ENCODE measurements at places on chromosomes 7 and 10.

DNA sequence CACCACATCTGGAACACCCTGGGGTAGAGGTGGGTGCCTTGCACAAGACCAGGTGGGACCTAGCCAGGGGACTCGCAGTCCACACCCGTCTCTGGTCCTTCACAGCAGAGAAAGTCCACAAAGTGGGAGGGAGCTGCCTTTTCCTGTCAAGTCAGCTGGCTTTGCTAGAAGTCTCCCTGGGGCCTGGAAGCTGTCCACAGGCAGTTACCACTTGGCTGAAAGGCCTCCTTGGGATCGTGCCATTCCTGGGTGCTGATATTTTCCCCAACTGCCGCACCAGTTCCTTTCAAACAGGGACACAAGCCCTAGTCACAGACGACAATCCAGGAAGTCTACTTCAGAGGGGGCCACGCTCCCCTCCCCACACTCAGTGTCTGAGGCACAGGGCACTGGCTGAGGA lies 75.4 kb downstream of the AFAP1L2 start:
- no peak for DNase-seq

GRCh38 chr7:30923774-30924413 lies 12.2 kb downstream of the AQP1 start:
- peak; percentile 23 for DNase-seq

- no peak for DNase-seq
Measured at GRCh38 chr10:38127812-38128211, 33.7 kb downstream of the ZNF37A start.

DNA sequence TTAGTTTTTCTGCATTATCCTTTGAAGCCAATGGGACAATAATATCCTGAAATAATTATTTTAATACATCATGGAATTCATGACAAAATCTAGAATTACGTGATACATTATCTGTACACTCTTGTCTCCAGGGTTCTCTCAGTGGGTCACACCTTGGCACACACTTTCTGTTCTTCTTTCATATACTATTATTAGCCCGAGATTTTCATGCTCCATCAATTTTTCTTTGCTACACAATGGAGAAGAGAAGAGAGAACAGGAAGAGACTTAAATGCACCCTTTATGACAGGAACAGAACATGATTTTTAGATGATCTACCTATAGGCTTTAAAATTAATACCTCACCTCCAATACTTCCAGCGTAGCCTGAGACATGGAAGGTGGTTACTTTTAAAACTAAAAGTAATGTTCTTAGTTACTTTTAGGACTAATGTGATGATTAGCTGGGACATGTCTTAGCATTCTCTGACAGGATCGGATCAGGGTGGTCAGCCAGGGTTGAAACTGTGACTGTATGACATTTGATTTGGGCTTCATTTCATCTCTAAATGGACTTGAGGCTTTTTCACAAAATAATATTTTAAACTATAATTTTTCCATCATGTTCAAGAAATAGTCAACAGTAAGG lies 148.2 kb upstream of the WNT16 start:
- no peak for DNase-seq
